ENCODE measurements at places on chromosomes 2 and 18.

- no peak for DNase-seq
These were observed 28.2 kb upstream of the ACAA2 start for GRCh38 chr18:49841236-49842217.

- no peak for DNase-seq
These were observed 217.7 kb downstream of the MCFD2 start for GRCh38 chr2:46697830-46698323.

- no peak for DNase-seq
These were observed 249.6 kb upstream of the ACVR2A start for GRCh38 chr2:147595200-147595599.

GRCh38 chr2:71850306-71850801 is 297.3 kb downstream of the CYP26B1 start:
- no peak for DNase-seq

DNA sequence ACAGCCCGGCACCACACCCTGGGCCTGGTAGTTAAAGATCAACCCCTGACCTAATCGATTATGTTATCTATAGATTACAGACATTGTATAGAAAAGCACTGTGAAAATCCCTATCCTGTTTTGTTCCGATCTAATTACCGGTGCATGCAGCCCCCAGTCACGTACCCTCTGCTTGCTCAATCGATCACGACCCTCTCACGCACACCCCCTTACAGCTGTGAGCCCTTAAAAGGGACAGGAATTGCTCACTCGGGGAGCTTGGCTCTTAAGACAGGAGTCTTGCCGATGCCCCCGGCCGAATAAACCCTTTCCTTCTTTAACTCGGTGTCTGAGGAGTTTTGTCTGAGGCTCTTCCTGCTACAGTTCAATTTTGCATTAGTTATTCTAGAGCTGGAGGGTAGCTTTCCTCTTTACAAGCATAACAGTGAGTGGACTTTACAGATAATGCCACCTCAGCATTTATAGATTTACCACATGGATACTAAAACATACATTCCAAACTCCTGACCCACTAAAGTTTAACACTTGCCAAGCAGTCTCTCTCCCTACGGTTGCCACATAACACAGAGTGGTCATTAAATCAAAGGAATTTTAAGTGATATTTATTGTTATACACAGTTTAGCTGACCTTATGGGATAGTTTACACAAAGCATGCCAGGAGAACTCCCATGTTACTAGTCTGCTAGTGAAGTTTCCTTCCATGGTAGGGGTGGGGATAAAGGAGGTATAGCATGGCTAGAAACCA is 101.0 kb downstream of the EVA1A start:
- peak; percentile 44 for DNase-seq

All from AG09319 (cell line).